Suprapubic skin (tissue), 4 donors: ENCODE measurements at places on chromosomes 16 and 17. TPM values are rescaled to one million over a fixed set of nuclear protein-coding genes. Genes with fewer than 3 reads are reported as not detected.

- peaks cover 60% of the 10 kb centered on the region for H3K36me3 ChIP-seq
- H3K27me3 ChIP-seq = no peaks in the 10 kb centered on the region
- no peak overlapping the region for H3K4me3 ChIP-seq
- H3K4me1 ChIP-seq = peaks cover 3% of the 10 kb centered on the region
- H3K27ac ChIP-seq = no peak overlapping the region
Measured at GRCh38 chr17:19943026-19943425, 34.6 kb downstream of the AKAP10 start.

DNA sequence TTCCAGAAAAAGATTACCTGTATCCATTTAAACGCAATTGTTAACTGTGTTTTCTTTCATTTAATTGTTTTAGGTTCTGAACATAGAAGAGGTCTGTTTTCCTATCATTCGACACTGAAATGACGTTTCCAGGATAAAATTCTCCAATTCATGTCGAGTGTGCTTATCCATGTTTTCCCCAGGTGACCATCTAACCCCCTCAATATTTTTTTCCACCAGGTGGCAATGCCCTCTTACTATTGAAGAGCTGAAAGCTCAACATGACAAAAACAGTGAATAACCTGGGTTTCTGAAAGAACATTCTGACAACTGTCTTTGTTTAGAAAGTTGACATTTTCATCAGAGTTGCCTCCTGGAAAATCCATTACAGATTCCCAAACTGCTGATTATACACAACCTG, 948.7 kb downstream of the KCNJ2 start:
- H3K27ac ChIP-seq = no peak overlapping the region
- no peak overlapping the region for H3K4me3 ChIP-seq
- DNase-seq = no peak
- H3K27me3 ChIP-seq = no peaks in the 10 kb centered on the region

DNA sequence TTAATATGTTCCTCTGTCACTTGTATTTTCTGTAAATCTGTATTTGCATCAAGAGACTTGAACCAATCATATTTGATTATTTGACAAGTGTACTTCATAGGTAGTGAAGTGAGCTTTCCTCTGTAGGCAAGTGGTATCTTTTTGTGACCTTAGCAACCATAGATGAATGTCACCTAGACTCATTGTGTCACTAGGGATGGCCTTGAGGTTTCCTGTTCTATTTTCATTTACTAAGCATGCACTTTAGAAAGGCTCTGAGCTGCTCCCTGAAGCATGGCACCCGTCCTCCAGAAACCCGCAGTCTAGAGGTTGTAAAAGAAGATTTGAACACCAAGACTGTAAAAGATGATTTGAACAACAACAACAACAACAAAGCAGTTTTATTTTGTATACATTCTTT, 151.7 kb downstream of the PRKCB start:
- no peaks in the 10 kb centered on the region for H3K27me3 ChIP-seq
- H3K27ac ChIP-seq = no peak overlapping the region
- H3K4me1 ChIP-seq = no peaks in the 10 kb centered on the region
- DNase-seq = no peak

MGRN1 gene
- 30.8 TPM for total RNA-seq

FBXO39 gene
- total RNA-seq = not detected

RPUSD1 gene
- 13.6 TPM for total RNA-seq

DNA sequence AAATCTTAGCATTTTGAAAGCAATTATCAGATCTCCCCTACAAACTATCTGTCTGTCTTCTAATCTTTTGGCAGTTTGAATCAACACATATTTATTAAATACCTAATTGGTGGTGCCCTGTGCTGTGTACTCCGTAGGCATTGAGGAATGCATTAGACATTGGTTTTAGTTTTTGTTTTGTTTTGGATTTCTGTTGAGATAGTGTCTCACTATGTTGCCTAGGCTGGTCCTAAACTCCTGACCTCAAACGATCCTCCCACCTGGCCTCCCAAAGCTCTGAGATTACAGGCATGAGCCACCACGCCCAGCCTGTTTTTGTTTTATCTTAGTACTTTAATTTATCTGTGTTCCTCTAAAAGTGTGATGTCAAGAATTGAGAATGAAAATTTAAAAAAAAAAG, 124.8 kb upstream of the RBL2 start:
- no peaks in the 10 kb centered on the region for H3K4me1 ChIP-seq
- peaks cover 98% of the 10 kb centered on the region for H3K36me3 ChIP-seq
- no peak overlapping the region for H3K4me3 ChIP-seq
- no peak overlapping the region for H3K27ac ChIP-seq
- no peak for DNase-seq
- no peaks in the 10 kb centered on the region for H3K27me3 ChIP-seq

DNA sequence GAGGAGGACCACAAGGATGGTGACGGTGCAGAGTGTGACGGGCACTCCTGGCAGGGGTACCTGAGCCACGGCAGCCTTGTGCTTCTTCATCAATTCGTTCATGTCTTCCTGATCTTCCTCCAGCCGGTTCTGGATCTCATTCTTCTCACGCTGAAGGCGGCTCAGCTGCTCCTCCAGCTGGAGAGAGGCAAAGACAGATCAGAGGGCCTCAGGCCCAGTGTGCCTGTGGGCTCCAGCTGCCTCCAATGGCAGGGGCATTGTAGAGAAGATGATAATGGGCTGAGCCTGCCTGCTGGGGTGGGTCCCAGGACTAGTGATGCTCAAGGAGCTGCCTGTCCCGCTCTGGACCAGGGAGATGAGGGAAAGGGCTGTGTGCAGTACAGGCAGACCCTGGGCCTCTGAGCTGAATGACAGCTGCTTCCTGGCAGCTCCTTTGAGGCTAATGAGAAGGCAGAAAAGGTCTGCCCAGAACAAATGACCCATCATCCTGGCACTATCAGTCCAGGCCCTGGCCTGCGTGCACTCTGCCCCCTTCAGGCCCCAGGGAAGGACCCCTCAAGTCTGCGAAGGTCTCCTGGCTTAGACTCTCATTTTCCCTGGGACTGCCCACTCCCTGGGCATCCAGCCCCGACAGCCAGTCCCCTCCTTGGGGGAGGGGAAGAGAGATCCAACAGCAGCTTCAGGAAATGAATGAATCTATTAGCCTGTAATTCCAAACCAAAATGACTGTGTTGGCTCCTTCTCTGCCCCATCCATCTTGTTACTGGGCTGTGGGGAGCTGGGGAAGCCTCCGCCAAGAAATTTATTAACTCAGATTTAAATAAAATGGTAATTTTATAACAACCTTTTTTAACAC, 48.0 kb downstream of the PIPOX start:
- H3K4me1 ChIP-seq = peaks cover 5% of the 10 kb centered on the region
- H3K27ac ChIP-seq = no peak overlapping the region
- H3K4me3 ChIP-seq = no peak overlapping the region
- no peak for DNase-seq
- peaks cover 96% of the 10 kb centered on the region for H3K36me3 ChIP-seq
- no peaks in the 10 kb centered on the region for H3K27me3 ChIP-seq

TOM1L1 gene
- total RNA-seq = 49.4 TPM
